ENCODE measurements at places on chromosomes 2 and 18. TPM values are rescaled to one million over a fixed set of nuclear protein-coding genes. Genes with fewer than 3 reads are reported as not detected.

DNA sequence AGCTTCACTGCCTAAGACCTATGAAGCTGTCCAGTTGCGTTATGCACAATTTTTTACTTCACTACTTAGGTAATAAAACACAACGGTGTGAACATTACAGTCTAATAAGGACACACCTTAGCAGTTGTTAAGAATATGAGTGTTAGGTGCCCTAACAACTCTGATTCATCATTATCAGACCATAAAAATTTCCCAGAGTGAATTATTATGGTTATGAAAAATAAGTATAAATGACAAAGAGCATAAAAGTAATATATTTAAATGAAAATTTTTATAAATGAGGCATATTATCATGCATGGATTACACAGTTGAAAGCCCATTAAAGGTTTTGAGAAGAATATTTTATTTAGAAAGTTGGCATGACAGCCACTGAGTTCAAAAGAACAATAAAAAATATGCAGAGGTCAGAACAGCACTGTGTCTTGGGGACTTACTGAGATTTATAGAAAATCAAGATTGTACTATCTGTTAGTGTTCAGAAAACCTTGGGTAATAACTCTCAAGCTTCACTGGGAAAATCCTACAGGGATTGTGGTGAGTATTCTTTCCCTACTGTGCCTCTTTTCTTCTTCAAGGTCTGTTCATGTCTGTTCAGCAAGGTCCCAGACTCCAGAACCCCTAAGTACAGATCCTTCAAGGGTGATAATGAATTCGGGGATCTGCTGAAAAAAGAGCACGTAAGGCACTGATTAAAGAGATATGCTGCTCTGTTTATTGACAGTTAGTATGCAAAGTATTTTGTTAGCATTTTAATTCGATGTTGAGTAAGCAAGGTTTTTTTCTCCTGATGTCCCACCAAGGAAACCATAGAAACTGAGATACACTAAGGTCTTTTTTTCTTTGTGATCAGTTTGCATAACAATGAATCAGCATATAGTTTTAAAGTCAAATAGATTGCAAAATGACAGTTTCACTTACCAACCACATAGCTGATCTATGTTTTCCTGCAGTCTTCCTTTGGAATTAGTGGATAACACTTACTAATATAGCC is 250.0 kb downstream of the DSEL start:
- DNase-seq: no peak

SP3 gene
- 145 TPM for total RNA-seq

GCG gene
- not detected for total RNA-seq

DNA sequence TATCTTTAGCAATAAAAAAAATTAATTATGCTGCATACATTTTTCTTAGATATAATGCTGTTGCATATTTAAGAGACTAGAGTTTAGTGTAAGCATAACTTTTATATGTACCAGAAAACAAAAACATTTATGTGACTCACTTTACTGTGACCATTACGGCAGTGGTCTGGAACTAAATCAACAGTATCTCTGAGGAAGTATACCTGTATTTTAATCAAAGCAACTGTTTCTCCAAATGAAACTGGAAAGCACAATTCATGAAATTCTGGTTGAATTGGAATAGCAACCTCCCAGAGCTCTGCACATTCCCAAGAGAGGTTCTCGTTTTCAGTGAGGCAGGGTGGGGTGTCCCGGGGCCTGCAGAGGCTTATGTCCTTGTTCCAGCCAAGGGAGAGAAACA is 112.2 kb upstream of the TACR1 start:
- no peak for DNase-seq

COLEC11 gene
- total RNA-seq: 2.9 TPM

DYSF gene
- total RNA-seq: 5.9 TPM

- DNase-seq: no peak
These were observed 94.0 kb upstream of the ITGA6 start for GRCh38 chr2:172333235-172333977.

GRCh38 chr2:54067851-54068375 is 47.5 kb upstream of the ACYP2 start:
- DNase-seq: no peak

DNA sequence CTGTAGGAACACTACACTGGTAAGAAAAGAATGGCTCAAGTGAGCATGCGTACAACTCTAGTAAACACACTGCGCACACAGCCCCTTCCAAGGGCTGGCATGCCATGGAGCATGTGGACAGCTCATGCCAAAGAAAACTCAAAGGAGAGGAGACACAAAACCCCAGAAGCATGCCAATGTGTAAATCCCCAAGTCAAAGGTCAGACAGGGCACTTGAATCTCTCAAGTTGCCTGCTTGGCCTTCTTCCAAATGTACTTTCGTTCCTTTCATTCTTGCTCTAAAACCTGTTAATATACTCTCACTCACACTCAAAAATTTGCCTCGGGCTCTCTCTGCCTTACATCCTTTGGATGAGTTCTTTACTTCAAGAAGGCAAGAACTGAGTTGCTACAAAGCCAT is 365.3 kb downstream of the NBAS start:
- no peak for DNase-seq

DNA sequence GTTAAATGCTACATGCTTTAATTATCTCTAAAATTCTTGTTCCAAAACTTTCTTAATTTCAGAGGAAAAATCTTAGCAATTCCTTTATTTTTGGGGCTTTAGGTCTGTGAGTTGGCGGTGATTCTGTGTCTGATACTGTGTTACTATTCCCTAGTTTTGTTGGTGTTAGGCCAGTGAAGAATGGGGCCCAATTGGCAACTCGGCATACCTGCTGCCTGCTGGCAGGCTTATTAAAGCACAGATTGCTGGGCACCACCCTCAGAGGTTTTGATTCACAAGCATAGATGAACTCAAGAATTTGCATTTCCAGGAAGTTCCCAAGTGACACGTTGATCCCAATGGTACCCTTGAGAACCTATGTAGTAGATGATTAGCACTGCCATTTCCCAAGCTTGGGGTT is 101.6 kb downstream of the OSBPL6 start:
- no peak for DNase-seq

- DNase-seq: no peak
These were observed 15.9 kb downstream of the POLI start for GRCh38 chr18:54284981-54285785.

DNA sequence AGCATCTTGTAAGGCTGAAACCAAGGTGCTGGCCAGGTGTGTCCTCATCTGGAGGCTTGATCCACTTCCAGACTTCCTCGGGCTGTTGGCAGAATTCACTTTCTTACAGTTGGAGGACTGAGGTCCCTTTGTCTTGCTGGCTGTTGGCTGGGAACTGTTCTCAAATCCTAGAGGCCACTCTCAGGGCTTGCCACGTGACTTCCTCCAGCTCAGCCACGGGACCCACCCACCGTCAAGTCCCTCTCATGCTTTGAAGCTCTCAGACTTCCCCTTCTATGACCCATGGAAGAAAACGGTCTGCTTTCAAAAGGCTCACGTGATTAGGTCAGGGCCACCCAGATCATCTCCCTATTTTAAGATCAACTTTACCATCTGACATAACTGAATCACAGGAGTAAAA is 77.1 kb downstream of the SMAD4 start:
- no peak for DNase-seq

CNRIP1 gene
- 16.5 TPM for total RNA-seq

DNA sequence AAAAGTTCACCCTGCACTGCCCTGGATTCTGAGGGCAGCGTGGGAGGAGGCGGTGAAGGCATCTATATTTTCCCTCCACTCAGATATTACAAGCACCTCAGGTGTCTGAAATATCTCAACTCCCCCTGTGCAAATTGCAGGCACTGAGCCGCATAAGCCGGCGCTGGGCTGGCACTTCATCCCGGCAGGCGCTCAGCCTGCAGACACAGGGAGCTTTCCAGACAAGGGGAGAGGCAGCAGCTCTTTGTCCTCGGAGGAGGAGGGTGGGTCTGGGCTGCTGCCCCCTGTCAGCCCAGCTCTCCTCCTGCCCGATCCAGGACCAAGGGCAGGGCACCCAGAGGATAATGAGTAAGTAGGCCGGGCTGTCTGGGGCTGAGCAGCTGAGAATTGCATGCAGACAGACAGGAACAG is 189.3 kb upstream of the MYT1L start:
- no peak for DNase-seq

GRCh38 chr2:238921259-238921658 is 73.4 kb downstream of the TWIST2 start:
- DNase-seq: no peak

DNA sequence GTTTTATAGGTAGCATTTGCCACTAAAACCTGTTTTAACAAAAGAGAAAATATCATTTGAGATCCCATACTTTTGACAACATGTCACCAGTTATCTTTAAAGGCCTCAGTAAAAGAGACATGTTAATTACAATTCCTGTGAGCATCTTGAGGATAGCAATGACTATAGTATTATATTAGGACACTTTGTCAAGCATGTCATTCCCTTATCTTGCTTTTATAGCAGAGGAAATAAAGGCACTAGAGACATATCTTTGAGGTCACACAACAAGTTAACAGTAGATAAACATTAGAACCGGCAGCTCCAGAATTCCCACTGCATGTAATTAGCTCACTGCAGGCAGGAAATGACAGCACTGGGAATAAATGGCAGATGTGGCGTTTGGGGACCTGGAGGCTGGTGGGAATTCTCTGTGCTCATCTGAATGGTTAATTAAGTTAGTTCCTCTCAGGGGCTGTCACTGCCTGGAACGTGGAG is 25.9 kb downstream of the LYPD6B start:
- DNase-seq: no peak

RUFY4 gene
- 0.11 TPM for total RNA-seq

GRCh38 chr2:10297959-10298531 is 4.7 kb upstream of the HPCAL1 start:
- no peak for DNase-seq

ALPP gene
- total RNA-seq: 0.97 TPM

CNTNAP5 gene
- total RNA-seq: 0.11 TPM

DNA sequence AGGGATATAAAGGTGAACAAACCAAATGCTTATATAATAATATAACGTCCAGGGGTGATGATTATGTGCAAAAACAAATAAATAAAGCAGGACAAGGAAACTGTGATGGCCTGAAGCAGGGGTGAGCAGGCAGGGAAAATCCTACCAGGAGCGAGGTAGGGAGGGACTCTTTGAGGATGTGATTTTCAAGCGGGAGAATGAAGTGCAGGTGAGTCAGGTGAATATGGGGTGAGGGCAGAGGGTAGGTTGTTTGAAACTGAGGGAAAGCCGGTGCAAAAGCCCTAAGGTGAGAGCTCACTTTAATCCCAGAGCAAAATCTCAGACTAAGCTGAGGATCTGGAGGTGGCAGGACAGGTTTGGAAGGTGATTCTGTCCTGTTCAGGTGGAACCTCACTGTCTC is 40.7 kb downstream of the CYP26B1 start:
- DNase-seq: no peak

LBX2 gene
- total RNA-seq: not detected

DNA sequence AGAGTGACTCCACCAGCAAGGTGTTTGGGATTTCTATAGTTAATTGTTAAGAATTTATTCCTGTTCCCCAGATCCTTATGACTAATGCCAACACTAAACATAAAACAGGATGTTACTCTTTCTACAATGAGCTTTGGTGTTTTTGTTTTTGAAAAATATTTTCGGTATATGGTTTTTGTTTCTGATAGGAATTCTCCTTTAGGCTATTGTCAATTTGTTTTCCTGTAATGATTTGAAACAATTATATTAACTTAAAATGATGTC is 182.6 kb downstream of the AGAP1 start:
- DNase-seq: no peak

- peak; percentile 62 for DNase-seq
These were observed 180.6 kb downstream of the MREG start for GRCh38 chr2:215832791-215833190.

GRCh38 chr2:42874949-42875801 is 82.8 kb upstream of the HAAO start:
- no peak for DNase-seq

POTEJ gene
- total RNA-seq: 16.7 TPM
